Stimulated activated CD4-positive, alpha-beta T cell treated with anti-CD3 and anti-CD28 coated beads, TNF-alpha, amount 100 ng/mL, for 24 hours (primary cell): ENCODE measurements at places on chromosomes 16 and 17.

GRCh38 chr16:69286941-69287713 lies 24.0 kb upstream of the VPS4A start:
- no peak for DNase-seq

DNA sequence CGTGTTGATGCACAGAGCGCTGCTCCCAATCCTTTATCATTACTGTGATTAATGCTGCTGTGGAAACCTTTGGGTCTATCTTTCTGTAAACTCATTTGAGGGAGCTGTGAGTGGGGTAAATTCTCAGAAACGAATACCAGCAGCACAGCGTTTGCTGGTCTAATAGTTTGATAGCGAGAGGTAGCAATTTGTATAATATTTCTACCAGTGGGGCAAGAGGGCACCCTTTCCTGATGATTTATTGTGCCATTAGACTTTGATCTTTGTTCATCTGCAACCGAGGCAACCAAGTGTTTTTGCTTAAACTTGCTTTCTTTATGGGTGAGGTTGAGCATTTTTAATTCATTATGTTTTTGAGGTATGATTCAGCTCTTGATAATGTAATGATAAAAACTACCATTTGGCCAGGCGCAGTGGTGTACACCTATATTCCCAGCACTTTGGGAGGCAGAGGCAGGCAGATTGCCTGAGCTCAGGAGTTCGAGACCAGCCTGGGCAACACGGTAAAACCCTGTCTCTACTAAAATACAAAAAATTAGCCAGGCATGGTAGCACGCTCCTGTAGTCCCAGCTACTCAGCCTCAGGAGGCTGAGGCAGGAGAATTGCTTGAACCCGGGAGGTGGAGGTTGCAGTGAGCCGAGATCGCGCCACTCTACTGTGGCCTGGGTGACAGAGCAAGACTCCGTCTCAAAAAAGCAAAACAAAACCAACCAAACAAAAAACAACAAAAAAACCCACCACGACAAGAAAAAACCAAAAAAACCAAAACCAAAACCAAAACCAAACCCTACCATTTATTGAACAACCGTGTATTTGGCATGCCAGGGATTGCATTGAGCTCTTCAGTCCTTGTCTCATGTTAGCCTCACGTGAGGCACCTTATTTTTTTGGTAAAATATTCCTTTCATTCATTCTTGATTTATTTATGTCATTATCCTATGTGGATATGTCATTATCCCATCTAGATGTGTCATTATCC lies 81.5 kb downstream of the PLCG2 start:
- no peak for DNase-seq

GRCh38 chr17:17680477-17681186 lies 626 bp upstream of the RAI1 start:
- no peak for DNase-seq

GRCh38 chr17:74213861-74214391 lies 555 bp downstream of the TTYH2 start:
- no peak for DNase-seq

DNA sequence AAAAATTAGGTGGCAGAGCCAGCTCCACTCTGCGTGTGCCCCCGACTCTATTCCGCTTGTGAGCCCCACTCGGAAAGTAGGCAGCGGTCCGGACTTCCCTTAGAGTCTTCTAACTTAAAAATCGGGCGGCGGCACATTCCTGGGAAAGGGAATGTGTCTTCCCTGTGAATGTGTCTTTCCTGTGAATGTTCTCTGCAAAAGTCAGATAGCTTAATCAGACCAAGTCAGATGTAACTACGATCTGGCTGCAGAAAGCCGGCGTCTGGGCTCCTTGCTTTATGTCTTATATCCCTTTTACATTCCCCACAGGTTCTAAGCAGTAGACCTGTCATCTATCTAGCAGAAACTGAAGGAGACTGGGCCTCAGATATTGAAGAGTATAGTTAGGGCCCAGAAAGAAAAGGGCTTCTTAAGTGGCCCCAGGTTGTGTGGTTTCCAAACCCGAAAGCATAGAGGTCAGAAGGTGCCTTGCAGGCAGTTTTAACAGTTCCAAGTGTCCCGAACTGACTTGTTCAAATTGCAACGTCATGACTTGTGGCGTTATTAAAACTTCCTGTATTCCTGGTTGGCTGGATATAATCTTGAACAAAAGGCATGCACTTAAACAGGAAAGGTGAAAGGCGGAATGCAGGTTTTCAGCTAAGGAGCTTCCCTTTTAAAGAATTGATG lies 601 bp downstream of the PHKB start:
- no peak for DNase-seq

DNA sequence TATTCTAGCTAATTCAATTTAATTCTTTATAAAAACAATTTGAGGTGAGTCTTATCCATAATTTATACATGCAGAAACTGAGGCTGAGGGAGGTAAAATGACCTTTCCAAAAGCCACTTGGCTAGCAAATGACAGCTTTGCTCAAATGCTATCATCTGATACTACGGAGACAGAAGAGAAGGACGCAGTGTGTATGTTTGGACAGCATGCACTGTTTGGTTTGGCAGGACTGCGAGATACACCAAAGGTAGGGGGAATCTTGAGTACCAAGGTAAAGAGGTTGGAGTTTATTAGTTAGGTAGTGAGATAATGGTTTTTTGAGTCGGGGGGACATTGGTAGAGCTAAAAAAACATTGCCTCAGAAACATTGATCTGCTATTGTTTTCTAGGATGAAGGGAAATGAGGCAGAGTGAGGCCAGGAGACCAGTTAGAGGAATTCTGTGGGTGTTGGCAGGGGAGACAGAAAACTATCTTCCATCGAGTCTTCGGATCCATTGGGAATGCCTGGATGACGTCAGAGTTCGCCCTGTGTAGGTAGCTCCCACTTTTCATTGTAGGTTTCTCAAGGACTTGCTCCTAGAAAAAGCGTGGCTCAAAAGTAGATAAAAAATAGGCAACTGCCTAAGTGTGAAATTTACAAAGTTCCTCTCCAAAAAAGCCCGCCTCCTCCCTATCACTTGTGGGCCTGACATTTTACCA lies 2.5 kb upstream of the HS3ST4 start:
- DNase-seq = no peak

DNA sequence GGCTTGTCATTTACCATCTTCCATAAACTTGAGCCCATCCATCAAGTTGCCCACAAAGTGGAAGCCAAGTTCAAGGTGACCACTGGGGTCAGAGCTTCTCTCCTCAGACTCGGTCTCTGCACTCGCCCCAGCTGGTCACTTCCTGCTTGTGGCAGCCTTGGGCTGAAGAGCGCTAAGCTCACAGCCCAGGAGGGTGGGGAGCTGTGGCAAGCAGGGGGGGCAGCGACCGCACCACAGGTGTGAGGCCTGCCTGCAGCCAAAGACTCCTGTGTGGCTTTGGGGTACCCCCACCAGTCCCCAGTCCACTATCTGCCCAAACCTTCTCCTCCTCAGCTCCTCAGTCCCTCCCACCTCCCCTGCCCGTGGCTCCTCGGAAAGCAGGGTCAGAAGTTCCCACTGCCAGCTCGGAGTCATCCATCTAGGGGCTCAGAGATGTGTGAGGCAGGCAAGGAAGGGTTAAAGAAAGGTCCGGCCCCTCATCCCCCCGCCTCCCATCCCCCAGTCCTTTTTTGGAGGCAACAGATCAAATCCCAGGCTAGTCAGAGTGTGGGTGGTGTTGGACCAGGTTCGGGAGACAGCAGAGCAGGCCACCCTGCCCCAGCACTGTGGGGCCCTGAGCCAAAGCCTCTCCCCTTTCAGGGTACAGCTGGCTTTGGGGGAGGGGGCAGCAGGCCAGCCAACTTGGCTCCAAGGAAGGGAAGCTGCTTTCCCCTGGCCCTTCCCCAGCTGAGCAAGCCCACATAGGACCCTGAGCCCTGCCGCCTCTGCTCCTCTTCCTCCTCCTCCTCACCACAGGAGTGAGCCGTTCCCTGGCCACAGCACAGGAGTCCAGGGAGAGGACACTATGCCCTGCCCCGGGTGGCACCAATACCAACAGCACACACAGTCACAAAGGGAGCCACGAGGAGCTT lies 3.2 kb downstream of the CSF3 start:
- no peak for DNase-seq

- DNase-seq = no peak
Observed at GRCh38 chr17:11336290-11336689, 95.3 kb downstream of the SHISA6 start.

DNA sequence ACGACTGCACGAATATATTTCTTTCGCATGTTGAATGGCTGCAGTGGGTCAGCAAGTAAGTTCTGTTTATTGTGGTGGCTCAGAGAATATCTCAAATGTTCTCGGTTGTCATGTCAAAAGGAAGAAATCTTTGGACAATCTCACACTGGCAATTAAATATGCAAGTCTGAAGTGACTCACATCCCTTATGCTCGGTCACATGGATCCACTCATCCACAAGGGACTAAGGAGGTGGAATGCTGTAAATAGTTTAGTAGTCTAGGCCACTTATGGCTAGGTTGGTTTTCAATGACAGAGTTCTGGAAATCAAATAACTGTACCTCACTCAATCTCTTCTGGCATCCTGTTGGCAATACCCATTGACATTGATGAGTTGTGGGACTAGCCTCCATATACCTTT lies 33.0 kb upstream of the PMP22 start:
- DNase-seq = no peak

- no peak for DNase-seq
Observed at GRCh38 chr17:80719449-80719848, 174.8 kb downstream of the RPTOR start.

DNA sequence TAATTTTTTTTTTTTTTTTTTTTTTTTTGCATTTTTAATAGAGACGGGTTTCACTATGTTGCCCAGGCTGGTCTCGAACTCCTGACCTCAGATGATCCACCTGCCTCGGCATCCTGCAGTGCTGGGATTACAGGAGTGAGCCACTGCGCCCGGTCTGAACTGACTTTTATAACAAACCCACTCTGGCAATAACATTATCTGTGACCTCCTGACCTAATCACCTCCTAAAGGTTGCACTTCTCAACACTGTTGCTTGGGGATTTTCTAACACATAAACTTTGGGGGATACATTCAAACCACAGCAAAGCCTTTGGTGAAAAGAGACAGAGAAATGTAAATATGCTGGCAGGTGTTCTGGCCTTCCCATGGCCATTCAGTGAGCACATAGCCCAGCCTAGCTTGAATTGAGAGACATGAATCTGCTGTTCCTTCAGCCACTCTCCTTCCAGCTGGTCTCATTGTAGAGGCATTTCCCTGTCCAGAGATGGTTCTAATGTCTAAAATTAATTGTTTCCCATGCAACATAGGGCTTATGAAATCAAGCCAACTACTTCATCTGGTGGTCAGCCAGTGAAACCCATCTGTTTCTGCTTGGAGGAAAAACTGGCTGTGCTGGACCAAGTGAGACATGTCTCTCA lies 28.3 kb downstream of the LYRM1 start:
- no peak for DNase-seq

DNA sequence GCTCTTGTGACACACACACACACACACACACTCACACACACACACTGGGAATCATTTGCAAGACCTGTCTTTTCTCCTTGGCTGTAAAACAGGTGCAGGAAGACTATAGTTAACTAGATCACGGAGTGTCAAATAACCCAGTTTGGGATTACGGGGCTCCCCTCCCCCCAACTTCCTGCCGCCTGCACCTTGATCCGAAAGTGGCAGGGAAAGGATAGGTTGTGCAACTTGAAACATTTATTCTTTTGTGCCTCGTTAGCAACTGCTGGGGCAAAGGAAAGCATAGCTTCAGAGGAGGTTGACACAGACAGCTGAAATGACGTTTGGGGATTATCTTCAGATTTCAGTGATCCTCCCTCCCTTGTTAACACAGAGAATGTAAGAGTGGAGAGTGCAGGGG lies 149.5 kb downstream of the NTN1 start:
- no peak for DNase-seq

DNA sequence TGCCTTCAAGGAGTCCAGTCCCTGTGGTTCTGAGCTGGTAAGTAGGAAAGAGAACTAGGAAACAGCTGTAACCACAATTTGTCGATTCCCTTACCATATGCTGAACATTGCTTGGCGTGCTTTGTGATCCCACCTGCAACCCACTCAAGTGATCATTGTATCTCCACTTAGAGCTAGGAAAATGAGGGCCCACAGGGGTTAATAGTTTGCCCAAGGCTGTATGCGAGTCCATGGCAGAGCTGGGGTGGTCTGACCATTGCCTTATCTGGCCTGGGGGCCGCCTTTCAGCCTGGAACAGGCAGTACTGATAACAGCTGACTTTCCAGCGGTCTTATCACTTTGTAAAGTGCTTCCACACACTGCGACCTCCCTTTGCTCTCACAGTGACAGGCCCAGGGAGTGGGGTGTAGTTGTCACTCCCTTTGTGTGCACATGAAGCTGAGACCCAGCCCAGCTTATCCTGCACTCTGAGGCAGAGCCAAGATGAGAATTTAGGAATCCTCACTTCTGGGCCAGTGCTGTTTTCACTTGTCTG lies 9.8 kb downstream of the MYL4 start:
- no peak for DNase-seq

DNA sequence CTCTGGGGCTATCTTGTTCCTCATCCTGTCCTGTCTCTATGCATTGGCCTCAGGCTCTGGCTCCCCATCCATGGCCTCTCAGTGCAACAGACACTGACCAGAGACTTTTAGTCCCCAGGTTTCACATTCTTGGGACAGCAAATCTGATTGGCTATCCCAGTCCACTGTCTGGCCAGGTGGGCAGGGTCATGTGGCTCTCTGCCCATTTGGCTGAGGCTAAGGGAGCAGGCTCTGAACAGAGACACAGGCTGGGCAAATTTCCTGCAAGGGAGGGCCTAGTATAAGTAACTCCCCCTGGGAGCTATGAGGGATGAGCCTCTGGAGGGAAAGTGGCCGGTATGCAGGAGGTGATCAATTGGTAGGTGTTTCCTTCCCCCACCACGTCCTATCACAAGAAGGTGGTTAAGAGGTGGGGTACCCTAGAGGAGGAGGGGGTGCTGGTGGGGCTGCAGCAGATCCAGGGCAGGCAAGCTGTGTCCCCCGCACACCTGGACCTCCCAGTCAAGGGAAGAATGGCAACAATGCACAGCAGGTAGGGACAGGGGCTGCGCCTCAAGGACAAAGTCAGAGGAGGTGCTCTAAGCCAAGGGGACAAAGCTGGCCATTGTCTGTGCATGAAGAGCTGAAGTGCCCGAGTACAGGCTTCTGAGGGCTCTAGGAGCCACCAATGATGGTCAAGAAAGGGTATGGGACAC lies 13.2 kb downstream of the XYLT2 start:
- DNase-seq = no peak

DNA sequence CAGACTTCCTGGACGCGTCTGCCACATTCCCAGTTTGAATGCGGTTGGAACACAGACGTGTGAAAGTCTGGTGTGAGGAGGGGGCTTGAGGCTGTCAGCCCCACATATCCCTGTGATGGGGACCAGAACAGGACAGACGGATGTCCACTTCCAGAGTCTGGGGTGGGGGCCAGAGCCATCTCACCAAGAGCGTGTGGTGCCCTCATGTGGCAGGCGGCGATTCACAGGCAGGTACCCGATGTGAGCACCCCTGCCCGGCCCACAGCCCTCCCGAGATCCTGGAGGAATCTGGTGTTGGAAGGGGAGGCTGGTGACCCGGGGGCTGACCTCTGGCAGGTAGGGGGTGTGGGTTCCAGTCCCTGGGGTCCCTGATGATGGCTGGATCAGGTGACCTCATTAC lies 51.5 kb downstream of the ENGASE start:
- no peak for DNase-seq

GRCh38 chr16:6573577-6573976 lies 759.1 kb upstream of the RBFOX1 start:
- no peak for DNase-seq
